ENCODE measurements at places on chromosomes 3 and 15.
A peak's percentile ranks its signal among the peaks of the same experiment; 100 is the strongest.

GRCh38 chr3:112059497-112059896 lies 25.0 kb downstream of the TMPRSS7 start:
- no peak for DNase-seq

GRCh38 chr3:179149406-179149867 lies 1.3 kb downstream of the PIK3CA start:
- peak; percentile 70 for DNase-seq

DNA sequence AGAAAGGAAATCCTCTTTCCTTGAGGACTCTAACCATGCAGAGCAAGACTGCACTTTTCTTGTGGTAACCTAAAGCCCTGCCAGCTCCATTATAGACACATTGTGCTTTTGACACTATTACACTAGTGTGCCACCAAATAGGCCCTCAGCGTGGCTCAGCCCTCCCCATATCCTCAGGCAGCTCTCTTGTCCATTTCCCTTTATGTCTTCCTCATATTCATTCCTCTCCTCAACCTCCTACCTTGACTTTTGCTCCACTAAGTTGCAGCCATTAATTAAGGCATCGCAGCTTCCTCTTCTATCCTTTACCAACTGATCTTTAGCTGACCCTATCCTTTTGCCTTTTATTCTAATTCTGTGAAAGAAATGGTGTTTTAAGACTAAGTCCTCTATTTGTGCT lies 3.7 kb downstream of the ATG7 start:
- DNase-seq = no peak

- DNase-seq = no peak
These were observed 6.2 kb upstream of the SSUH2 start for GRCh38 chr3:8650583-8651416.
